ENCODE measurements at places on chromosomes 12 and 14.

GRCh38 chr14:71711125-71711524 lies 221.1 kb upstream of the RGS6 start:
- no peak for DNase-seq

- DNase-seq = no peak
These were observed 40.8 kb downstream of the SPATA7 start for GRCh38 chr14:88426271-88426670.

DNA sequence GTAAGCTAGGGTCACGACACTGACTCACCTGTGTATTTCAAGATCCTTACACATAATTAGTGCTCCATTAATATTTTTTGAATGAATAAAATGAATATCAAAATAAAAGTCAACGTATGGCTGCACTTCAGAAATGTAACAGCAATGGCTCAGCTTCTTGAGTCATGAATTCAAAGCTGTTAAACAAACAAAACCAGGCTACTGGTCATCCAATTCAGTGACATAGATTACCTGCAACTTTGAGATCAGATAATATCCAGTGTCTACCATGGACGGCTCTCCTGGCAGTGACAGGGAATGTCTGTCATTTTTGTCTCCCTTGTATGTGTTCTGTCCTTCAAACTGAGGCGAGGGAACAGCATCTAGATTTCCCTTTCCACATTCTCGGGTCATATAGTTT lies 225.6 kb downstream of the EFCAB11 start:
- no peak for DNase-seq

GRCh38 chr14:88026890-88027289 lies 22.0 kb downstream of the GPR65 start:
- no peak for DNase-seq

DNA sequence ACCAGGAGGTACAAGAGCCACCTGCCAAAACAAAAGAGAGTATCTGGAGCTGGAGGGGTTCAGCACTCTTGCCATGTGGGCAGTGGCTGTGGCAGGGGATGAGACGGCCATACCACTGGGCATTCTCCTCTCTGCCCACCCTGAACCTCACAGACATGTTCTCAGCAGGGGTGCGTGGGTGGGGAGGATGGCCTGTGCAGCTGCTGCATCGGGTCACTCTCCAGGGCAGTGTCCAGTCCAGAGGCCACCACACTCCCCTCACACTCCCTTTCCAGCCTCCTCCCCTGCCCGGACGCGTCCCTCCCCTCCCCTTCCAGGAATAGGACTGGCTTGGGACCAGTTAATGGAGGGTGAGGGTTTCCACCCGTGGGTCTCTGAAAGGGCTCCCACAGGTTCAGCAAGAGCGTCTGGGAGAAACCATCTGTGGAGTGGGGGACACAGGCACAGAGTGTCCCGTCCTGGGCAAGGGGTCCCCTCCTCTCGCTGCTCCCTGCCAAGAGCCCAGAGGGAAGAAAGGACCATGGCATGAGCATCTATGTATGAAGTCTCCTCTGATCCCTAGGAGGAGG lies 501 bp downstream of the C1R start:
- no peak for DNase-seq

DNA sequence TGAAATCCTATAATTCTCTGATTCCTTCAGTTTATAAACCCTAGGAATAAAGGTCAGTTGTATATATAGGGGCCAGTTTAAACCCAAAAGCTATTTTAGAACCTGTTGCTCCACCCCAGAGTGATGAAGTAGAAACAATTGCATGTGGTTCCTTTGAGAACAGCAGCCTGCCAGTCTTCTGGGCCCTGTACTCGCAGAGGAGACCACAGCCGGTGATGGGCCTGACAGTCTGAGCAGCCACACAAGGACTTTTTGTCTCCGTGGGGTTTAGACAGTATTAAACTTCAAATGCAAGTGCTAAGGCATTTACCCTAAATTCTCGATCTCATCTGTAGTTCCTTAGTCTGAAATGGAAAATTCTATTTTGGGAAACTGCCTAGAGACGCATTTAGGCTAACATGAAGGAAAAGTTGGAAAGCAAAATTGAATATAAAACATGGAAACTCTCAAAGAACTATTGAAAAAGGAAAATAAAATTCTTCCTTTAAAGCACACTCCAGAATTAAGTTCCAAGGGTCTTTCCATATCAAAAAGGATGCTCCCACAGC lies 80.6 kb downstream of the PRICKLE1 start:
- no peak for DNase-seq

- DNase-seq = no peak
These were observed 106.7 kb downstream of the CRADD start for GRCh38 chr12:93783832-93784231.

DNA sequence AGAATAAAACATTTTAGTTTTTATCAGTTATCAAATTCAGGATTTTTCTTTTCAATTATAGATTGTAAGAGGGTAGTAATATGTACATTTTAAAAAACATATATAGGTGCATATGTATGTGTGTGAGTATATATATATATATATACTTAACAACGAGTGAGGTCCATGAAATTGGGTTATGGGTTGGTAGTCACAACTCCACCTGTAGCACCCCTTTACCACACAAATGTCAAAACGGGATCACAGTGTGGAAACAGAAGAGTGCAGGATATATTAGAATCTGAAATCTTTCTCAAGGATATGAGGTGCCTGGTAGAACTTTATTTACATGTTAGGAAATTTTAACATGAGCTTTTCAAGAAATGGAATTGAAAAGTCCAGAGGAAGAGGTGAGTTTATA lies 31.3 kb downstream of the MIA2 start:
- peak; percentile 50 for DNase-seq

- DNase-seq = no peak
These were observed 79.8 kb downstream of the TMEM260 start for GRCh38 chr14:56659378-56659777.
